H4 (cell line): ENCODE measurements at places on chromosomes 16 and 17. TPM values are rescaled to one million over a fixed set of nuclear protein-coding genes. Genes with fewer than 3 reads are reported as not detected.

ZPBP2 gene
- not detected in 2 replicates for total RNA-seq

CMTM1 gene
- total RNA-seq = 0.85 and 1.1 TPM in 2 replicates

SLC9A5 gene
- 0.81 and 1.4 TPM in 2 replicates for total RNA-seq

PTGES3L gene
- 0.19 TPM in 1 of 2 replicates, not detected in the other for total RNA-seq

RHBDL3 gene
- total RNA-seq = 2.9 and 3.6 TPM in 2 replicates

KRTAP17-1 gene
- total RNA-seq = not detected in 2 replicates

KRTAP3-1 gene
- not detected in 2 replicates for total RNA-seq

IRX3 gene
- total RNA-seq = 0.64 and 2.6 TPM in 2 replicates

CCL8 gene
- total RNA-seq = not detected in 2 replicates

ABCA8 gene
- not detected in 2 replicates for total RNA-seq

EFNB3 gene
- total RNA-seq = 5.6 and 6.2 TPM in 2 replicates

PSMC3IP gene
- 11.9 and 12.6 TPM in 2 replicates for total RNA-seq

IL17C gene
- total RNA-seq = not detected in 2 replicates

CDH11 gene
- 55.2 and 56.6 TPM in 2 replicates for total RNA-seq

FBXL16 gene
- 1.0 and 2.2 TPM in 2 replicates for total RNA-seq
